Eye (tissue), 1 donor: ENCODE measurements at places on chromosomes 3 and 15.
A peak's percentile ranks its signal among the peaks of the same experiment; 100 is the strongest.

DNA sequence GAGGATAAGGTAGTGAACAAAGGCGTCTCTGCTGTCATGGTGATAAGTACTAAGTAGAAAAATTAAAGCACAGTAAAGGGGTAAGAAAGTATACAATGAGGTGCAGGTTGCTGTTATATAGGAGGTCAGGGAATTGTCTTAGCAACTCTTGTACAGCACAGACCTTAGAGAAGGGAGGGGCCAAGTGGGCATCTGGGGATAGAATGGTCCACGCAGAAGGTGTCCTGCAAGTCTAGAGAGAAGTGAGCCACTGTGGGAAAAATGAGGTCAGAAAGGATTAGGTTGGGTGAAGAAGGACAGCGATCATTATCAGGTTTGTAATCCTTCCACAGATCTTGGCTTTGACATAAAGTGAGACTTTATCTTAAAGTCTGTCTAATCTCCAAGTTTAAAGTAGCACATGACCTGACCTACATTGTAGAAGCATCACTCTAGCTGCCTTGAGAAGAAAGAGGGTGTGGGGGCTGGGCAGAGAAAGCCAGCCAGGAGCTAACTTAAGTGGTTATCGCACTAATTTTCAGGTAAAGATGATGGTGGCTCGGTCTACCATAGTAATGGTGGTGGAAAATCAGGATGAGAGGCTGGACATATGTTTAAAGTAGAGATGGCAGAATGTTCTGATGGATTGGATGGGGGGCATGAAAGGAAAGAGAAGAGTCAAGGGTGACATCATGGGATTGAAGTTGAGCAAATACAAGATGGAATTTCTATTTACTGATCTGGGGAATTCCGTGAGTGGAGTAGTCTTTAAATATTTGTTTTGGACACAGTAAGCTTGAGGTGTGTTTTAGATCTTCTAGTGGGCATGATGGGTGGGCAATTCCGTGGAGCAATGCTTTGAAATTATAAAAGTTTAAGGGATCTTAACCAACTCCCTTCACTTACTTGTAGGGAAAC, 919.2 kb downstream of the ROBO1 start:
- DNase-seq: no peak

- DNase-seq: no peak
These were observed 31.1 kb downstream of the PHLDB2 start for GRCh38 chr3:111890051-111890580.

DNA sequence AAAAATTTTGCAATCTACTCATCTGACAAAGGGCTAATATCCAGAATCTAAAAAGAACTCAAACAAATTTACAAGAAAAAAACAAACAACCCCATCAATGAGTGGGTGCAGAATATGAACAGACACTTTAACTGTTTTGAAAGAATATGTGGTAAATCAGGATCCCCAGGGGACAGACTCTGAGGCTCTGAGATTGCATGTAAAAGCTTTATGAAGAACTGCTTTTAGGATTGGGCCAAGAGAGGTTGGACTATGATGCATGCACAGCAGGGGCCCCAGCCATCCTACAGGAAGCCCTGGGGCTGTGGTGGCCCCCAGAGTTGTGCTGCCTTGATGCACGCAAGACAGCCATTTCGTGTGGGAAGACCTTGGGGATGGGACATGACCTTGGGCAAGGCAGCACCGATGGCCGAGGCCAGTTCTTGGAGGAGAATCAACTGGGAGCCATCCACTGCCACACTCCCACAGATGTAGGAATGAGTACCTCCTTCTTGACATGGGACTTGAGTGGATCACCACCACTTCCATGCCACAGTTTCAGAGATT, 298.1 kb upstream of the THBS1 start:
- DNase-seq: no peak

DNA sequence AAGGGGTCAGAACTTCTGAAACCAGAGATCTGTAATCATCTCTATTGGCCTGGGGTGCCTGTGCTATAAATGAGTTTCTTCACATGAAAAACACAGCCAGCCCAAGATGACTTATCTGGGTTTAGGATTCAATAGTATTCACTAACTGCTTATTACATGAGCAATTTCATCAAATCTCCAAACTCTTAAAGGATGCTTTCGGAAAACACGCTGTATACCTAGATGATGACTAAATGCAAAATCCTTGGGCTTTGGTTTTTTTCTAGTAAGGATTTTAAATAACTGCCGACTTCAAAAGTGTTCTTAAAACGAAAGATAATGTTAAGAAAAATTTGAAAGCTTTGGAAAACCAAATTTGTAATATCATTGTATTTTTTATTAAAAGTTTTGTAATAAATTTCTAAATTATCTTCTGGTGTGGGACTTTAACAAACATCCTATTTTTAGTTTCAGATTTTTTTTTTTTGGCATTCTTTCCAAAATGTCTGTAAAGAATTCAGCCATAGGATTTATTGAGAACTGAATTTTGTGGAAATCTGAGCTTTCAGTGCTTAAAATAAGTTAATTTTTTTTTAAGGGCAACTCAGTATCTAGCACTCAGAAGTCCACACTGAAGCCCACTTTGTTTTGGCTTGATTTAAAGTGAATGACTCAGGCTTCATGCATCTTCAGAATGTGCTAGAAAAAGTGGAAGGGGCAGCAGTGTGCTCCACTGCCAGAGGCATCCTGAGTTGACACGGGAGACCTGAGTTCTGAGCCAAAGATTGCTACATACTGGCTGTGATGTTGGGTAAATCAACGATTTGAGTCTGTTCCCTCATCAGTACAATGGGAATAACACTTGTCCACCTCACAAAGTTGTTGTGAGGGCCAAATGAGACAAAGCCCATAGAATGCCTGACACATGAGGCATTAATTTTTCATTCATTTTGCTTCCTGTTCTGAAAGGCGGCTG, 18.7 kb downstream of the TMEM43 start:
- DNase-seq: peak; percentile 35

DNA sequence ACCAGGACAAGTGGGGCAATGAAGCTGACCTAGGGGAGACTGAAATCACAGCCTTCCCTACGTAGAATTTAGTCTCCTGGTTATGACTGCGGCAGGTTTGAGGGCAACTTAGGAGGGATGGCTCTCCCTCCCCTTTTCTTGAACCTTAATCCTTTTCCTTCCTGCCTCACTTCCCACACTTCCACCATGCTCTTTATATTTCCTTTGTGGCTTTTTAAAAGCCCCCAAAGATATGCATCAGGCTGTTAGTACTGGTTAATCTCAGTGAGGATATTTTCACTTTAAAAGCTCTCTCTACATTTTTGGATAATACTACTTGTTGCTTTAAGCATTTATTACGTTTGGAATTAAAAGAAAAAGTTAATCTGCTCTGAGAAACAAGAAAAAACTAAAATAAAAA, 339.2 kb downstream of the SOX2 start:
- no peak for DNase-seq

- DNase-seq: no peak
These were observed 31.7 kb upstream of the TTC14 start for GRCh38 chr3:180570238-180570637.

DNA sequence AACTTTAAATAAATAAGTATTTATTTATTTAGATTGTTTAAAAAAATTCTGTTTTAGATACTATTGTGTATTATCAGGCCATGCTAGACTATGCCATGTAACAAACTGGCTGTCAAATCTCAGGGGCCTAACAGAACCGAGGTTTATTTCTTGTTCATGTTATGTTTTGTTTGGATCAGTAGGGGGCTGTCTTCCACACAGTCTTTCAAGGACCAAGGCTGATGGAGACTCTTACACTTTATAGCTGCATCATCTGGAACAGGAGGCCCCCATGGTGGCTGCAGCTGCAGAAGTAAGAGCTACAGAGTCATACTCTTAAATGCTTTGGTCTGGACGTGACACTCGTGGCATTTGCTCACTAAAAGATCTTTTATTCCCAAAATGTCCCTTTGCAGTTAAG, 33.0 kb upstream of the ARL14 start:
- peak; percentile 16 for DNase-seq

DNA sequence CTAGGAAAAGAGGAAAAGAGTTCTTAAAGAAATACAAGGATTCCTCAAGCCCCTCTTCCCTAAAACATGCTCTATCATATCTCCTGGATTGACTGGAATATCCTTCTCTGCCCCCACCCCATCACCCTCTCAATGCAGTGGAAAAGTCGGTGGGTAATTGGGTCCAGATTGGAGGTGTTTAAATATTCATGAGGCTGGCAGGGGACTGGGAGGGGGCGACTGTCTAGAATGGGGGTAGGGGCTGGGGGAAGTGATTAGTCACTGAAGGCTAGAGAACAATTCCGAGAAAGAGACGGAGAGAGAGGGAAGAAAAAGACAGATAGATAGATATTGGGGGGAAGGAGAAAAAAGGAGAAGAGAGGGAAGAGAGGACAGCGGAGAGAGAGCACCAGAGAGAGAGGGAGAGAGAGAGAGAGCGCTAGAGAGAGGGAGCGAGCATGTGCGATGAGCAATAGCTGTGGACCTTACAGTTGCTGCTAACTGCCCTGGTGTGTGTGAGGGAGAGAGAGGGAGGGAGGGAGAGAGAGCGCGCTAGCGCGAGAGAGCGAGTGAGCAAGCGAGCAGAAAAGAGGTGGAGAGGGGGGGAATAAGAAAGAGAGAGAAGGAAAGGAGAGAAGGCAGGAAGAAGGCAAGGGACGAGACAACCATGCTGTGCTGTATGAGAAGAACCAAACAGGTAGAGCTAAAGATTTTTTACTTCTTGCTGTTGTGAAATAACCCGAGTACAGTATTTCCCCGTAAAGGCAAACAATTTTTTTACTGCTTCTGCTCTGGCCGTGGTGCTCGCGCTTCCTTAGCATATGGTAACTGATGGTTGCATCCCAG, at the start of gene GAP43:
GAP43 (plus strand) TSS at position 467 of the 825 bp plus-strand sequence; CDS start at position 647, 180 bp downstream.
- peak; percentile 91 for DNase-seq

GRCh38 chr3:188760408-188760807, 411.4 kb upstream of the TPRG1 start:
- no peak for DNase-seq

DNA sequence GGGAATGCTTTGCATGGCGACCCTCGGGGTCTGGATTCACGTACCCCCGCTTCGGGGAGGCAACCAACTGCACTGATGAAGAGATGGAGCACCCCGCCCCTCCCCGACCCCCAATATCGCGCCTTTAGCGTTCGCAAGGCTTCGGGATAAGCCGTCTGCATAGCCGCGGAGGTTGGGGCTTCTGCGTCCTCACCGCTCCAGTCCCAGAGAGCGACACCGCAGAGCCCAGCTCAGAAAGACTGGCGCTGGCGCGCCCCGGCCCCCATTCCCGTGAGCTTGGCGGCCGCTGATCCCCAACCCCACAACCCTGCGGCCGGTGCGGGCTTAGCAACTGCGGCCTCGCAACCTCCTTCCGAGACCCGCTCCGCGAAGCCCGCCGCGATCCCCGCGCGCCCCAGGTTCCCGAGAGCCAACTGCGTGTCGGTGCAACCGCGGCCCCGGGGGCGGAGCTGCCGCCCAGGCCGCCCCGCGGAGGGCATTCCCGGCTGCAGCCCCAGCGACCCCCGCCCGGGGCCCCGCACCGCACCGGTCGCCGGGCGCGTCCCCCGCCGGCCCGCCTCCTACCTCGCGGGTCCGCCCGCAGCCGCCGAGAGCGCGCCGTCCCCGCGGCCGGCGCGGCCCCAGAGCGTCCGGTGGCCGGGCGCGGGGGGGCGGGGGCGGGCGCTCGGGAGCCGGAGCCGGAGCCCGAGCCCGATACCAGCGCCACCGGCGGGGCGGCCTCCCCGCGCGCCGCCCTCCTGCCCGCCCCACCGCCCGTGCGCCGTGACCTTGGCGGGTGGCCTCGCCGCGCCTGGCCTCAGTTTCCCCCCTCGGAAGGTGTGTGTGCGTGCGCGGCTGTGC, 79.5 kb downstream of the IQSEC1 start:
- DNase-seq: peak; percentile 81

- no peak for DNase-seq
These were observed 80.2 kb downstream of the MEF2A start for GRCh38 chr15:99645951-99646350.

- DNase-seq: no peak
These were observed 347.1 kb downstream of the PYDC2 start for GRCh38 chr3:191808073-191808472.

GRCh38 chr3:130527426-130527825, 10.4 kb downstream of the COL6A6 start:
- peak; percentile 67 for DNase-seq

- DNase-seq: no peak
These were observed 19.4 kb downstream of the NEK10 start for GRCh38 chr3:27349832-27350231.

DNA sequence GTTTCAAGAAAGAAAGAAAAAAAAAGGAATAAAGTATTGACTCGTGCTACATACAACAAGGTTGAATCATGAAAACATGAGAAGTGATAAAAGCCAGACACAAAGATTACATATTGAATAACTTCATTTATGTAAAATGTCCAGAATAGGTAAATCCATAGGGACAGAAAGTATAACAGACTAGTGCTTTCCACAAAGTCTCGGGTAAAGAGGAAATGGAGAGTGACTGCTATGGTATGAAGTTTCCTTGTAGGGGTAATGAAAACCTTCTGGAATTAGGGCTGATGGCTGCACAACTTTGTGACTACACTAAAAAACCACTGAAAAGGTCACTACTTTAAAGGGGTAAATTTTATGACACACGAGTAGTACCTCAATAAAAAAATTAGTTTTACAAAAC, 13.0 kb downstream of the LRRFIP2 start:
- DNase-seq: no peak

DNA sequence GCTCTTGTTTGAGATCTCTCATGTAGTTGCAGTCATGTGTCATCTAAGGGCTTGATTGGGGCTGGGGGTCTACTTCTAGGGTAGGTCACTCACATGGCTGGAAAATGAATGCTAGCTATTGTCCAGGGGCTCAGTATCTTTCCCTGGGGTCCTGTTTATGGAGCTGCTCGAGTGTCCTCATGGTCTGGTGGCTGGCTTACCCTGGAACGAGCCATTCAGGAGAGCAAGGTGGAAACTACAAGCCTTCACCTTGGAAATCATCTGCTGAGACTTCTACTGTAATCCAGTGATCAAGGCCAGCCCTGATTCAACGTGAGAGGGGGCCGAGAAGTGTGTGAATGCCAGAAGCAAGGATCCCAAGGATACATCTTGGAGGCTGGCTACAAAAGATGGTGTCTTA, 16.2 kb upstream of the RHCG start:
- no peak for DNase-seq

DNA sequence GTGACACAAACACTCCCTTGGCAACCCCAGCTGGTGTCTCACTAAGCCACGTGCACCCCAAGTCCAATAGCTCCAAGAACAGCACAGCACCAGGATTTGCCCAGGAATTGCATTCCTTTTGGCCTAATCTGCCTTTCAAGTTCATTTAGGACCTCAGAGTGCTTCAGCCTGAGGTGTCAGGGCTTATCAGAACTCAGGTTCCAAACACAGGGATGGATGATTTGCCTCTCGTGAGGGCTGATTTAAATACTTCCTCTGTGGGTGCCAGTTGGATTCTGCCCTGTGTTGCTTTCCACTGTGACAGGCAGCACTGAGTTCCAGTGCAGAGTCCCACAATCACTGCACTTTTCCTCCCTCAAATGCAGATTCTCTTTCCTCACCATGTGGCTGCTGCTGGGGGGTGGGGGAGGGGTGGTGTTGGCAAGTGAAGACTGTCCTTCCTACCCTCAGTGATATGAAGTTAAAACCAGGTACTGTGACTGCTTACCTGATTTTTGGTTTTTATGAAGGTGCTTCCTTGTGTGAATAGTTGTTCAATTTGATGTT, 204.3 kb upstream of the STAC start:
- no peak for DNase-seq

- no peak for DNase-seq
These were observed 363 bp downstream of the MAGI1 start for GRCh38 chr3:66038384-66038725.

- DNase-seq: peak; percentile 91
These were observed 140.8 kb downstream of the SMAD6 start for GRCh38 chr15:66842710-66843441.
